ENCODE measurements at places on chromosomes 4 and X. TPM values are rescaled to one million over a fixed set of nuclear protein-coding genes. Genes with fewer than 3 reads are reported as not detected.
A peak's percentile ranks its signal among the peaks of the same experiment; 100 is the strongest.

- no peaks in the 10 kb centered on the region for H3K27me3 ChIP-seq
- no peak for DNase-seq
- H3K36me3 ChIP-seq: no peaks in the 10 kb centered on the region
- H3K4me3 ChIP-seq: no peak overlapping the region
- peaks cover 4% of the 10 kb centered on the region for H3K4me1 ChIP-seq
Measured at GRCh38 chr4:15955670-15956069, 7.3 kb downstream of the FGFBP2 start.

DNA sequence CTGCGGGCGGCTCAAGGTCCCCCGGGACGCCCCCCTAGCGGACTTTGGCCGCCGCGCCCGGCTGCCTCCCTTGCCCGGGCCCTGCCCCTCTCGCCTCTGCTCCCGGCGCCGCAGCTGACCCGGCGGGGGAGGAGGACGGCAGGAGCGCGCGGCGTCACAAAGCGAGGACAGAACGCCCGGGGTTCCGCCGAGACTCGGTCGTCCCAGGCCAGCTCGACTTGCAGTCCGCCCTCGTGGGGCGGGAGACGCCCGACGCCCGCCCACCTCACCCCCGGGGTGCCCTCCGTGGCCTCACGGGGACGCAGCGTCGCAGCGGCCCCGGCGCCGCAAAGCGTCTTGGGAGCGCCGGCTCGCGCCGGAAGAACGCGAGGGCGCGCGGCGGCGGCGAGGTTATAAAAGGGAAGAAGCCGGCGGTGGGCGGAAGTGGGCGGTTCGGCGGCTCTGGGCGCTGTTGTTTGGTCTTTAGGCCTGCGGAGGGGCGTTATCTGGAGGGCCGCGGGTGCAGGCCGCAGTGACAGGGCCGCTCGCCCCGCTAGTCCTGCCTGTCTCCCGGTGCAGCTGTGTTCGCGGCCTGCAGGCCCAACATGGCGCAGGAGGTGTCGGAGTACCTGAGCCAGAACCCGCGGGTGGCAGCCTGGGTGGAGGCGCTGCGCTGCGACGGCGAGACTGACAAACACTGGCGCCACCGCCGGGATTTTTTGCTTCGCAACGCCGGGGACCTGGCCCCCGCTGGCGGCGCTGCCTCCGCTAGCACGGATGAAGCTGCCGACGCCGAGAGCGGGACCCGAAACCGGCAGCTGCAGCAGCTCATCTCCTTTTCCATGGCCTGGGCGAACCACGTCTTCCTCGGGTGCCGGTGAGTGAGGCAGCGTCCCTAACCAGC is at the start of gene CDKN2AIP:
TSS of gene CDKN2AIP (plus strand) at position 423 of the 883 bp plus-strand sequence. CDS start at position 585, 162 bp downstream.
- 0 out of 2 replicates have a peak, but pooled peaks cover 5% of the 10 kb centered on the region for H3K4me1 ChIP-seq
- DNase-seq: peak; percentile 78
- peaks cover 18% of the 10 kb centered on the region for H3K36me3 ChIP-seq
- peak within 1 kb of the TSS; percentile 73 for H3K4me3 ChIP-seq

DNA sequence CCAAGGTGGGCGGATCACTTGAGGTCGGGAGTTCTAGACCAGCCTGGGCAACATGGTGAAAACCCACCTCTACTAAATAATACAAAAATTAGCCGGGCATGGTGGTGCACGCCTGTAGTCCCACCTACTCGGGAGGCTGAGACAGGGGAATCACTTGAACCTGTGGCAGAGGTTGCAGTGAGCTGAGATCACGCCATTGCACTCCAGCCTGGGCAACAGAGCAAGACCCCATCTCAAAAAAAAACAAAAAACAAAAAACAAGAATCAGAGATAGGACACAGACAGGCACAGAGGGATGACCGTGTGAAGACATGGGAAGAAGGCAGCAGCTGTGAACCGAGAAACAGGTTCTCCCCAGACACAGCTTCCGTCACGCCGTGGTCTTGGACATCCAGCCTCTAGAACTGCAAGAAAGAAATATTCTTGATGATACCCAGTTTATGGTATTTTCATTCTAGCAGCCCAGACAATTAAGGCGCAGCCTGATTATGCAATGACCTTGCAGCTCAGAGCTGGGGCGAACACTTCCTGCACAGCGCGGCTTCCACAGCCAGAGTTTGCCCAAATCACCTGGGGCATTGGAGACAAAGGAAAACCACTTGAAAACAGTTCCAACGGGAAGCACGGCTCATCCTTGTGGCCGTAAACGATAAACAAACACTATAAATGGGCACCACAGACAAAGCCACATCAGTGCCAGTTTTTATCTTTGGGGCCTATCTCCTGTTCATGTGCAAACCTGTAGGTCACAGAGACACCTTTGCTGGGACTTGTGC is 4.2 kb upstream of the ARSD start:
- no peak overlapping the region for H3K27ac ChIP-seq
- no peaks in the 10 kb centered on the region for H3K36me3 ChIP-seq
- H3K4me1 ChIP-seq: no peaks in the 10 kb centered on the region
- no peaks in the 10 kb centered on the region for H3K27me3 ChIP-seq
- H3K4me3 ChIP-seq: no peak overlapping the region

DNA sequence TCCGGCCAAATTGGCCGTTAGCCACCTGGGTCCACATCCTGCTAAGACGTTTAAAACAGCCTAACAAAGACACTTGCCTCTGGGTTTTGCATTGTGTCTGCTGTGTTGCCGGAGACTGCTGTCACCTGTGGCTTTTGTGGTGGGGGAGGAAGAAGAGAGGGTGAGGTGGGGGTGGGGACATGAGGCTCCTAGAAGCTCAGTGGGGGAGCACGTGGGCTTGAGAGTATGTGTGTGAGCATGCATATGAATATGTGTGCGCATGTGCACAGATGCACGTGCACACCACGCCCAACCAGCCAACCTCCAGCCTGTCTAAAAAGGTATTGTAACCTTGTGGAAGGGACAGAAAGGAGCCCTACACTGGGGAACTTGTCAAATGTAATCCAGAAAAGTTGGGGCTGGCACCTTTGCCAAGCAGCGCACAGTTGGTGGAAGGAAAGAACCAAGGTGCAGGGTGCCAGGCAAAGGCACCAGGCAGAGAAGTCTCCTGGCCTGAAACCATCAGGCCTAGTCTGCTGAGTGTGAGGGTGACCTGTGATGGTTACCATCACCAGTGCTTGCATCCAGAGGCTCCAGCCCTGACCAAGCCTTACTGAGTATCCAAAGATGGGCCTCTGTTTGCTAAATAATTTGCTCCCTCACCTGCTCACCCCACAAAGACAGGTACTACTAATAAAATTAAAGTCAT is 10.1 kb upstream of the SASH3 start:
- no peak overlapping the region for H3K4me3 ChIP-seq
- H3K36me3 ChIP-seq: no peaks in the 10 kb centered on the region
- no peaks in the 10 kb centered on the region for H3K27me3 ChIP-seq
- no peak overlapping the region for H3K27ac ChIP-seq
- H3K4me1 ChIP-seq: no peaks in the 10 kb centered on the region
- no peak for DNase-seq

DNA sequence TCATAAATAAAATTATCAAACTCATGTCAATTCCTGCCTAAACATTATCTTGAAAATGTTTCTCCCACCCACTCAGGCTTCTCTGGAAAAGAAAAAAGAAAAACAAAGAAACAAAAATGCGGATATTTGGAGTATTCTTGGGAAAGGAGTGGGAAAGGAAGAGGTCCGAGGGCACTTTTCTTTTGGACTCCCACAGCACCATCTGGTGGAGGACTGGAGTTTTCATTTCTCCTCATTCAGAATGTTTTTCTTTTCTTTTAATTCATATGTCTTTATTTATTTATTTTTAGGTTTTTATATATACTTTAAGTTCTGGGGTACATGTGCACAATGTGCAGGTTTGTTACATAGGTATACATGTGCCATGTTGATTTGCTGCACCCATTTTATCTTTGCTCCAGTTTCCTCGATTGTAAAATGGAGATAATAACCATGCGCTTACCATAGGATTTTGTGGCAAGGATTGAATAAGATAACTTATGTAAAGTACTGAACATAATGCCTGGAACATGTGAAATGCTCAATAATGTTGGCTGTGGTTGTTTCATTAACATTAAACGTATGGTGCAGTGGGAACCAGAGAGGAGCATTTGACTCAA is 8.0 kb upstream of the KCNE5 start:
- no peaks in the 10 kb centered on the region for H3K4me1 ChIP-seq
- H3K27me3 ChIP-seq: no peaks in the 10 kb centered on the region
- H3K4me3 ChIP-seq: no peak overlapping the region

DNA sequence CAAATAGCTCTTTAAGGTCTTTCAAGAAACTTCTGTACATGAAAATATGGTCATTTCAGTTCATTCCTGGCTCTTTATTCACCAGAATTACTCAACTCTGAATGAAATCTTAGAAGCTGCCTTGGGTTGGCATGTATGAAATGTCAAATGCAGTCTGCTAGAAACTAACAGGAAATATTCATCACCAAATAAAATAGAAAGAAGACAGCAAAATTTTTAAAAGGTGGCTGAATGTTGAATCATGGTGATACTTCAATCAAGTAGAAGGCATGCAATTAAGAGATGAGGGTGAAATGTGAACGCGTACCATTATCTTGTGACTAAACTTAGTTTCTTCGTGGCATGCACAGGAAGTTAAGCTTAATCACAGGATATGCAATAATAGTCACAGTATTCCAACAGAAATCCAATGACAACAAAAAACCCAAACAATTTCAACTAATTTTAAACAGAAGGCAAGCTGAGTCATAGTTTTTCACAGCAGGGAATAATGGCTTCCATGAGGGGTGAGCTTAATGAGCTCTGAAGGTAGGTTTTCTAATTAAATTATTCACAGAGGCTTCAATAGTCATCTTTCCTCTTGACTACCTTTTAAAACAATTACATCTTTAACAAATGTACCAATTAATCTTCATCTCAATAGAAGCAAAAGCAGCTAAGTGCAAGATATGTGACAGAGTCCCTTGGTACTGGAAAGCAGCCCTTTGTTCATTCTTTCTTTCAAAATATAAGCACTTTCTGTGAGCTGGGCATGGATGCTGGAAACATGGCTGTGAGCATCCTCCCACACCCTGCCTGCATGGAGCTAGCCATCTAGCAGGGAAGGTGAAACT is 44.5 kb downstream of the SCFD2 start:
- no peak overlapping the region for H3K4me3 ChIP-seq
- no peaks in the 10 kb centered on the region for H3K27me3 ChIP-seq
- no peaks in the 10 kb centered on the region for H3K36me3 ChIP-seq
- no peak for DNase-seq

GRCh38 chrX:44043496-44043895 is 70.3 kb upstream of the NDP start:
- no peaks in the 10 kb centered on the region for H3K4me1 ChIP-seq
- no peak overlapping the region for H3K4me3 ChIP-seq
- H3K27ac ChIP-seq: no peak overlapping the region
- no peak for DNase-seq

GRCh38 chr4:151455212-151455611 is 46.2 kb downstream of the FHIP1A start:
- no peaks in the 10 kb centered on the region for H3K27me3 ChIP-seq
- H3K36me3 ChIP-seq: no peaks in the 10 kb centered on the region
- peaks cover 13% of the 10 kb centered on the region for H3K4me1 ChIP-seq
- H3K4me3 ChIP-seq: no peak overlapping the region

GRCh38 chrX:113522814-113523213 is 682.2 kb upstream of the AMOT start:
- H3K36me3 ChIP-seq: no peaks in the 10 kb centered on the region
- no peak overlapping the region for H3K4me3 ChIP-seq

GRCh38 chrX:9285342-9285771 is 179.5 kb upstream of the TBL1X start:
- no peak overlapping the region for H3K4me3 ChIP-seq
- no peaks in the 10 kb centered on the region for H3K27me3 ChIP-seq
- no peaks in the 10 kb centered on the region for H3K36me3 ChIP-seq
- no peak overlapping the region for H3K27ac ChIP-seq
- no peaks in the 10 kb centered on the region for H3K4me1 ChIP-seq
- no peak for DNase-seq

DNA sequence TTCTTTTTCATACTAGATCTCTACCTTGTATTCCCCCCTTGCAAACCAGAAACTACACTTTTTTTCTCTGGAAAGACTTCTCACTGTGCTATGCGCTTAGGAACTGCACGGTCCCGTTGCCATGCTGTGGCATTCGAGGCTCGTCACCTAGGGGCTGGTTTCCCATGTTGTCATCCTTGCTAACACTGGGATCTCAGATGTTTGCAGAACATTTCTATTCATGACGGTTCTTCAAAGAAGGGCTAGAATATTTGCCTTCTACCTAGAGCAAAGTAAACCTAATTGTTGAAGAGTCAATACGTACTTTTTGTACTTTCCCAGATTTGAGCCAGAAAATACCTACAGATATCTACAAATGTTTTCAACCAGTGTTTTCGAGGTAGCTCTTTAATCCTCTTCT is 41.0 kb downstream of the RS1 start:
- H3K27me3 ChIP-seq: no peaks in the 10 kb centered on the region
- H3K4me1 ChIP-seq: no peaks in the 10 kb centered on the region
- no peak overlapping the region for H3K27ac ChIP-seq
- DNase-seq: no peak

GRCh38 chr4:78560296-78560963 is 8.9 kb downstream of the ANXA3 start:
- no peak overlapping the region for H3K4me3 ChIP-seq
- H3K27ac ChIP-seq: no peak overlapping the region
- H3K36me3 ChIP-seq: no peaks in the 10 kb centered on the region
- H3K4me1 ChIP-seq: peaks cover 11% of the 10 kb centered on the region
- DNase-seq: no peak

- H3K36me3 ChIP-seq: no peaks in the 10 kb centered on the region
- H3K27ac ChIP-seq: no peak overlapping the region
- H3K27me3 ChIP-seq: no peaks in the 10 kb centered on the region
- no peak for DNase-seq
Measured at GRCh38 chr4:7871356-7871755, 68.3 kb downstream of the AFAP1 start.

GRCh38 chr4:25813448-25814106 is 49.2 kb downstream of the SEL1L3 start:
- H3K4me3 ChIP-seq: no peak overlapping the region
- peaks cover 33% of the 10 kb centered on the region for H3K36me3 ChIP-seq
- H3K27ac ChIP-seq: no peak overlapping the region
- H3K27me3 ChIP-seq: no peaks in the 10 kb centered on the region
- no peak for DNase-seq

- H3K4me3 ChIP-seq: no peak overlapping the region
- no peaks in the 10 kb centered on the region for H3K36me3 ChIP-seq
- no peak for DNase-seq
- H3K27me3 ChIP-seq: no peaks in the 10 kb centered on the region
Measured at GRCh38 chr4:169070071-169070894, 60.2 kb upstream of the CBR4 start.

- no peak for DNase-seq
- H3K27ac ChIP-seq: no peak overlapping the region
- H3K36me3 ChIP-seq: peaks cover 37% of the 10 kb centered on the region
- no peak overlapping the region for H3K4me3 ChIP-seq
- H3K27me3 ChIP-seq: no peaks in the 10 kb centered on the region
- no peaks in the 10 kb centered on the region for H3K4me1 ChIP-seq
Measured at GRCh38 chr4:153623491-153623890, 60.6 kb upstream of the TLR2 start.

Gene BBS7
- total RNA-seq: 20.5 TPM

Gene ZGRF1
- total RNA-seq: 43.7 TPM

Gene TRIM61
- 5.0 TPM for total RNA-seq

Gene NKRF
- total RNA-seq: 12.3 TPM

Gene SULT1E1
- total RNA-seq: not detected

Gene TTC29
- total RNA-seq: 0.28 TPM

Gene PITX2
- total RNA-seq: 0.44 TPM

Data from H1 (cell line).